ENCODE measurements at places on chromosomes 7 and 10.

DNA sequence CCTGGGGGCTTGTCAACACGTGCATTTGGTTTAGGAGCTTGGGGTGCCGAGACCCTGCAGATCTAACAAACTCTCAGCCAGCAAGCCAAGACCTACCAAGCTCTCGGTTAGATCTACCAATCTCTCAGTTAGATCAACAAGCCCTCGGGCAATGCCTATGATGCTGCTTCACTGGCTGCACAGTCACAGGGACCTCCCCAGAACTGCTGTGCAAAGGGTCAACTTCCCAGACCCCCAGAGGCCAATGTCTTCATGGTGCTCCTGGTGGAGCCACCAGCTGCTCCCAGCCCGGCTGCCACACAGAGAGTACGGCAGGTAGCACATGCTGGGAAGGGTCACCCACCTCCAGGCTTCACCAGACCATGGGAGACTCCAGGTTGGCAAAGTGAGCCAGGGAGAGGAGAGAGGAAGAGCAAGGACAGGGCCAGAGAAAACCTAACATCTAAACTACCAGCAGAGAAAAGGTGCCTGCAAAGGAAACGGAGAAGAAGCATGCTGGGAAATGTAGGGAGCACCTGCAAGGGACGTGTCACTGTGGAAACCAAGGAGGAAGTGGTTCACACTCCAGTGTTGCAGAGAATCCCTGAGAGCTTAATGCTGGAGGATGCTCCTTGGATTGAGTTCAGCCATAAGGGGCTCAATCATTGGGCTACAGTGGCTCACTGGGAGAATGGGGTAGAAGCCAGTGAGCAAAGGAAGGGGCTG lies 51.5 kb upstream of the GDF10 start:
- DNase-seq, result no peak

DNA sequence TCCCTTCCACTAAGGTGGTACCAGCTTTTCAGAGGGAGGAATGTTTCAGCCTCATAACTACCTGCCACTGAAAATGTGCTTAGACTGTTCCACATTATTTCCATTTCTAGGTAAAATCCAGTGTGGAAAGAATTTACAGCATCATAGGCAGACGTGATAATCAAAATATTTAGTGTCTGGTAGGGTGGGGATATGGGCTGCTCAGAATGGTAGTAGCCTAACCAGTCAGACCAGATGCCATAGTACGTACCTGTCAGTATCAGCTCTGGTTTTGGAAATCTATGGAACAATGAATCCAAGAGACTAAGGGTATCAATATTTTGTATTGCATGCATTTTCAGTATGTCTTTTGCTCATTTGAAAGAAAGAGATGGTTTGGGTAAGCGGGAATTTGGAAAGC lies 76.8 kb upstream of the APBB1IP start:
- DNase-seq, result no peak

DNA sequence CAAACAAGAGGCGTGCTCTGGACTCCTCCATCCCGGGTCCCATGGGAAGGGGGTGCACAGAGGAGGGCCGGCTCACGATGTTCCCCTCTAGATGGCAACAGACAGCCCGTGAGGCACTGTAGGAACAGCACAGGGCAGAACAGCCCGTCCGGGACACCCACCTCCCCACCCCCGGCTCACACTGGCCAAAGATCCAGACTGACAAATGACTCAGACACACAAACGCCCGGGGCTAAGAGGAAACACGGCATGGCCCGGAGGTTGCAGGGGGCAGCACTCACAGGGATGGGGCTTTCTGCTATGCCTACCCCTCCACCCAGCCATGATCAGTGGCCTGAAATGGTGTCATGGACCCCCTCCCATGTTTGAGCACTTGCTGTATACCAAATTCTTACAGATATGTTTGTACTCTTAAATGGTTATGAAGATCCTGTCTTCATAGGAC lies 4.9 kb upstream of the ELN start:
- DNase-seq, result peak; percentile 43

- DNase-seq, result no peak
Observed at GRCh38 chr10:120473593-120473992, 16.6 kb downstream of the PLPP4 start.

DNA sequence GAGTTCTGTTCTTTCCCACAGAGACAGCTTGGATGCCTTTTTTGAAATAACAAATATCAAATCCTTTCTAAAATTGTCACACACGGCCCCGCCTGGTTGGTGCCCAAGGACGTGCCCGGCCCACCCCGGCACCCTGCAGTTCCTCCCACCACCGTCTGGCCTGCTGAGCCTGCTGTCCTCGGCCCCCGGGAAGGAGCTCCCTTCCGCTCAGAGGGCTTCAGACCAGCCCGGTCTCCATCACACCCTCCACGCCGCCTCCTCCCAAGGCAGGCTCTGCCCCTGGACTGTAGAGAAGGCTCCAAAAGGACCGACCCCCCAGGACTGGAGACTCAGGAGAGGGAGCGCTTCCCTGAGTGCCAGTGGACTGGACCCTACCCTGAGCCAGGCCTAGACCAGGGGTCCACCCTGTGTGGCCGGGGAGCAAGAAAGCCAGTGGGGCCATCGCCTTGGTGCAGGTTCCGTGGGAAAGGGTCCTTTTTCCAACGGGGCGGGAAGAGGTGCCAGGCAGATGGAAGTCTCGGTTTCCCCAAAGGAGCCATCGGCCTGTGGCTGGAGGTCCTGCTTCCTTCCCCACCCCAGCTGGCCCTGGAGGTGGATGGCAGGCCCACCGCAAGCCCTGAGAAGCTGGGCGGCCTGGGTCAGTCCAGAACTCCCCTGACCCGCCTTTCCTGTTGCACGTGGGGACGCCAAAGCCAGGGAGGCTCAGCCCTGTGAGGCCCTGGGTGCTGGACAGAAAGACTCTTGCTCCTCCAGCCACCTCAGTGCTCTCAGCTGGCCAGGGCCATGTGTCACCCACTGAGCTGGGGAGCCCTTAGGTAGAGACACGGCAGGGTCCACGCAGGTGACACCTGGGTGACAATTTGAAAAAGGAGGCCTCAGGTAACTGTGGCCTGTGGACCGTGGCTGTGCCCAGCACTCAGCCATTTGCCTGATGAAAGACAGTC lies 69.8 kb downstream of the PWWP2B start:
- DNase-seq, result no peak

GRCh38 chr7:11726794-11727155 lies 105.2 kb downstream of the THSD7A start:
- DNase-seq, result peak; percentile 89

- peak; percentile 17 for DNase-seq
Observed at GRCh38 chr7:46291050-46291438, 370.0 kb upstream of the IGFBP3 start.

DNA sequence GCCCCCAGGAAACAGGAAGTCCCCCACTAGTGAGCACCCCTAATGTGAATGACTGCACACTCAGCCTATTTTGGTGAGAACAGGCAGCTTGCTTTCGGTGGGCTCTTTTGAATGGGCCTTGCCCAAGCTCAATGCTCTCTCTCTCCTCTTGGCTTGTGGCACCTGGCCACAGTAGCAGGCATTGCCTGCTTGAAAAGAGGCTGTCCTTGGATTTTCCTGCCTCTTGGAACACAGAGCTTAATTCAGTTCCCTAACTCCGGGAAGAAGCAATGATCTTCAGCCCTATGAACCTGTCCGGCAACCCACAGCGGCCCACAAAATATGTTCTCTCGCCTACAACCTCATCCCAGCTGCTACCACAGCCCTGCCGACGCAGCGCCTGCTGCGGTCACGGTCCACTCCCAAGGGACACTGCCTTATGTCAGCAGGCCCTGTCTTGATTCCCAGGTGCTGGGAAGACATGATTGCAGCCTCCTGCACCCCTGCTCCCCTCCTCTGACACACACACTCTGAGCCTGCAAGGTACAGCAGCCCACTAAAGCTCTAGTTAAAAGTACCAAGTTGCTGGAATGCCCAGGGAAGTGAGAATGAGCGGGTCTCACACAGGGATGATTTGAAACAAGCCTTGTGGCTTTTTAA lies 715.5 kb upstream of the GALNT17 start:
- DNase-seq, result no peak

DNA sequence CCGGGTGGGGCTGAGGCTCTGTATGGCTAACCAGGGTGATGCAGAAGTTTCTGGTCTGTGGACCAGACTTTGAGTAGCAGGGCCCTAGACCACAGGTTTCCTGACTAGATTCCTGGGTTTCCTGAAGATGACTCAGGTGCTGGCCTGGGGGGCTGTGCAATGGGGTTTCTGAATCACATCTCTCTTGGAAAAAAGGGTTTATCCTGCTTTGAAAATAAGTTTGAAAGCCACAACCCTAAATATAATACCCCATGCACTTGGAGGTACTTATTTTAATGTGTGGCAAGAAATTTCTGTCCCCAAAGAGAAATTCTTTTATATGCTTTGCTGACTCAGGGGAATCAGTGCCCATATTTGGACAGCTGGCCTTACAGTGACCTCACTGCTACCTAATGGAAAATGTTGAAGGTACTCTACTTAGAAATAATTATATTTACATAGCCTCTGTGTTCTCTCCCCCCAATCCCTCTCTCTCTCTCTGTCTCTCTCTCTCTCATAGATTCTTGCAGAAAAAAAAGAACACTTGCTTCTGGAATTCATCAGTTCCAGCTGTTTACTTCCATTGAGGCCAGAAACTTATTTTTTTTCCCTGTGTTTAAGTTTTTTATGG lies 184.4 kb upstream of the LYZL2 start:
- DNase-seq, result peak; percentile 97

DNA sequence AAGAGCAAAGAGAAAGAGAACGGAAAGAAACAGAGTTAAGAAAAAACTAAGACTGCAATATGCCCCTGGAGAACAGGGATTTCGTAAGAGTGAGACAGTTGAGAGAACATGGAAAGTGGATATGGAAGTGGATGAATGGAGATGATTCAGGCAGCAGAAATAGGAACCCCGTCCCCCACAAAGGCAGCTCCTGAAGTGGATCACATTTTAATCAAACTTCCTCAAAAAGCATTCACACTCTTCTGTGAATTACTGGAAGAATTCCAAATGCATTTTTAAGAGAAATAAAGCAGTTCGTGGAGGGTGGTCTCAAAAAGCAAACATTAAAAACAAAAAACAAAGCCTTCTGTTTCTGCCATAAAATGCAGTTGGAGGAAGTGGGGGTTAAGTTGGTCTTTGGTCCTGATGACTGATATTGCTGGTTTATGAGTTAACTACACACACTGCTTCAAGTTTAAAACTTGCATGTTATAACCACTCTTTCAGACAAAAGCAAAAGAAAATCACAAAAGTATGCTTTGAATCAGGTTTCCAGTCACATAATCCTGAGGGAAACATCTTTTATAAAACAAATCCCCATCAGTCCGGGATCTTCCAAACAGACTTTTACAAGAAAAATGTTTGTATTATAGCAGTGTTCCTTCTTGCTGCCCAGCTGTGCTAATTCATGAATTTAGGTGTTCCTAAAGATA lies 214.3 kb downstream of the FANK1 start:
- peak; percentile 61 for DNase-seq

DNA sequence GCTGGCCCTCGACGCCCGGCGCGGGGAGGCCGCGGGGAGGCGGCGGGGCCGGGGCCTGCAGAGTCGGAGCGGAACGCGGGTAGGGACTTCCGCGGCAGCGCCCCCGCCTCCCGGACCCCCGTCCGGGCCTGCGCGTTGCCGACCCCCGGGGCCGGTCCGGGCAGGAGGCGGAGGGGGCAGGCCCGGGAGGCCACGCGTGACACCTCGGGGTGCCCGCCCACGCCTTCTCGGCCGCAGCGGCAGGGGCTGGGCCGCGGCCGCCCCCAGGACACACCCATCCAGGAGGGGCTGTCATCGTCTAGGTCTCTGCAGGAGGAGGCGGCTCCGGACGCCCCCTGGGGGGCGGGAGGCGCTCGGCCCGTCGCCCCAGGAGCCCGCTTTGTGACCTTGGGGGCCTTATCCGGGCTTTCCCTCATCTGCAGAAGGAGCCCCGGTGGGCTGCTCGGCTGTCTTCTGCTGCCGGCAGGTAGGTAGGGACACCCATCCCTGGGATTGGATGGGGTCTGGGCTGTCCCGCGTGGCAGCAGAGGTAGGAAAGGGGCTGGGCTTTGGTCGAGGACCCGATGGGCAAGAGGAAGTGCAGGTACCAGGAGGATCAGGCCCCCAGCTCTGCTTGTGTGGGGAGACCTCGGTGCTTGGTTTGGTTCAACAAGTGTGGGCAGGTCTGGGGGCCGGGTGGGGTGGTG lies 569 bp downstream of the ZNF316 start:
- no peak for DNase-seq

GRCh38 chr7:2258661-2259365 lies 16.8 kb downstream of the NUDT1 start:
- no peak for DNase-seq

GRCh38 chr7:29596593-29597178 lies 33.1 kb downstream of the PRR15 start:
- no peak for DNase-seq

DNA sequence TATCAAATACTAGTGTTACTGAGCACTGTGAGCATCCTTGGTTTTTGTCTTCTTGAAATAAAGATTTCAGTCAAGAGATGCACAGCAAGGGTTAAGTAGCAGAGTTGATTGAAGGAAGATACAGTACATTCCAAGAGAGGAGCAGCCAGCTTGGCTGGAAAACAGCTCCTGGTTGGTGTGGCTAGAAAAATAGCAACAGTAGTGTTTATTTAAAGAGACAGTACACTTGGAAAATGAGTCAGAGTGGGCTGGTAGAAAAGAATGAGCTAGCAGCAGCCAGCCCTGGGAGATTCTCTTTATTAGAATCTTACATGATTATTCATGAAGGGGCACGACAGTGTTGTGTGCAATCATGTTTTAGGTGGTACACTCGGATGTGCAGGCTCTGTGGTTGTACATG lies 1016.4 kb upstream of the SORCS1 start:
- no peak for DNase-seq

- DNase-seq, result no peak
Observed at GRCh38 chr10:23571884-23572283, 133.0 kb downstream of the OTUD1 start.

DNA sequence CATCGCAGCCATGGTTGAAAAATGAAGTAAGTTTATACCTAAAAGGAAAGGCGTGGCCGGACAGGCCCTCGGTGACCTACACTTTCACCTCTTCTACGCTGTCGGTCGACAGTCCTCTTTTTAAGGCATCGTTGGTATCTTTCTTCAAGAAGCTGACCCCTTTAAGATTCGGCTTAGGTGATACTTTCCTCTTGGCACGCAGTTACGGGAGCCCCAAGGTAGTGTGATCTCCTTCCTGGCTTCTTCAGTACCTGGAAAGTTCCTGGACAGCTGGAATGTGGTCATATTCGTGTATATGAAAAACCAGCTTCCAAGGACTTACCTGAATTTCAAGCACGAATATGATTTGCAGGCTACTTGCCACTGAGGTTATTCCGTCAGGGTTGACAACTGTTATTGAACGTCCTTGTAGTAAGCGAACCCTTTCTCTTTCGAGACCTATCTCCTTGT lies 885 bp upstream of the SYPL1 start:
- no peak for DNase-seq

DNA sequence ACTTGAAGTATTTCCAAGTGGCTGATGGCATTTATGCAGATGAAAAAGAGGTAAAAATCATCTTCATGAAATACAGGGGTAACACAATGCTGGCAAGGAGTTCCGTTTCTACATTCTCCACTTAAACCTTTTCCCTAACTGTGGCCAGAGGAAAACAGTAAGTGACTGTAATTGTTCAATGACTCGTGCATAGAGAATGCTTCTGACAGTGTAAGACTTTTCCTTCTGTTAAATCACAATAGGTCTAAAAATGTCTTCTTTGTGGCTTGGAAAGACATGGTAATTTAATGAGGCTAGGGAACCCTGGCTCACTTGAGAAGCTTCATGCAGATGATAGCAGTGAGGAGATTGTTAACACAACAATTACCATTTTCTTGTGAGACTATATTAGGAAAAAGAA lies 50.3 kb upstream of the RSU1 start:
- DNase-seq, result peak; percentile 94
